Pons (tissue), 1 donor: ENCODE measurements at places on chromosomes 7 and 10.

GRCh38 chr10:131346456-131346855, 34.9 kb upstream of the TCERG1L start:
- DNase-seq = no peak

GRCh38 chr7:25098096-25099046, 26.7 kb downstream of the CYCS start:
- DNase-seq = peak; percentile 58

- DNase-seq = no peak
Measured at GRCh38 chr7:16905300-16906044, 23.7 kb upstream of the AGR3 start.

DNA sequence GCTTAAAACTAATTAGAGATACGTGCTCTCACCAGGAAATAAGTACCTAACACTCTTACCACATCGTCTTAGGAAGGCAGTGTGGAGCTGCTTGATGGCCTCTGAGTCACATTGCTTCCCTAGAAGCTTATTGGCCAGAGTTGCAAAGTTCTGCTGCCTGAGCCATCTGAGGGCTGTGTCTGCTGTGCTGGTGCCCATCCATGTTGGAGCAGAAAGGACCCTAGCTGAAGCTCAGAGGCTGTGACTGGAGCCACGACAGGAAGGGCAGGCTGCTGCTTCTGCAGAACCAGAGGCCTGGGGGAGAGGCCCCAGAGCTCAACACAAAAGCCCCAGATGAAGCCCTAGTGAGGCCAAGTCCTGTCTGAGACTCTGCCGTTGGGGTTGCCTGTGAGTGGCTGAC, 64.8 kb upstream of the IGFBP3 start:
- no peak for DNase-seq

GRCh38 chr10:47137311-47137851, 162.6 kb upstream of the GDF10 start:
- no peak for DNase-seq

GRCh38 chr7:132090444-132090843, 485.8 kb downstream of the PLXNA4 start:
- DNase-seq = no peak

DNA sequence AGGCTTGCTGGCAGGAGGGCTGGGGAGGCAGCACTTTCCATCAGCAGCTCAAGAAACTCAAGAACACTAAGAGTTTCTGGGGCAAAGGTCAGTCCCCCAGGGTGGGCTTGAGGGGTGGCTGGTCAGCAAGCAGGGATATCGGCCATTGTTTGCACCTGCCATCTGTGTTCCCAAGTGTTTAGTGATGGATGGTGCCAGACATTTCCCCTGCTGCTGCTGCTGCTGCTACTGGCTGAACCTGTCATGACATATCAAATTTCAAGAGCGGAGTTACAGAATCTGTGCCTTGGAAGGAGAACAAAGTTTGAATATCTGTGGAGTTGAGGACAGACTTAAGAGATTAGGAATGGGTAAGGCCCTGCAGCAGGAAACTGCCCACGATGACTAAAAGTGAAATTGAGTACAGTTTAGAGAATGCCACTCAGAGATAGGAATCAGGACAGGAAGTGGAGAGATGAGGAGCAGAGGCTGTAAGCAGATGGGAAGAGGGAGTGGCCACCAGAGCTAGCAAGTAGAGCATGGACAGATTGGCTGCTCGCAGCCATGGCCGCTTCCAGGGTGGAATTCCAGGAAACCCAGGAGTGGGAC, 39.2 kb upstream of the PPP1R3C start:
- no peak for DNase-seq

DNA sequence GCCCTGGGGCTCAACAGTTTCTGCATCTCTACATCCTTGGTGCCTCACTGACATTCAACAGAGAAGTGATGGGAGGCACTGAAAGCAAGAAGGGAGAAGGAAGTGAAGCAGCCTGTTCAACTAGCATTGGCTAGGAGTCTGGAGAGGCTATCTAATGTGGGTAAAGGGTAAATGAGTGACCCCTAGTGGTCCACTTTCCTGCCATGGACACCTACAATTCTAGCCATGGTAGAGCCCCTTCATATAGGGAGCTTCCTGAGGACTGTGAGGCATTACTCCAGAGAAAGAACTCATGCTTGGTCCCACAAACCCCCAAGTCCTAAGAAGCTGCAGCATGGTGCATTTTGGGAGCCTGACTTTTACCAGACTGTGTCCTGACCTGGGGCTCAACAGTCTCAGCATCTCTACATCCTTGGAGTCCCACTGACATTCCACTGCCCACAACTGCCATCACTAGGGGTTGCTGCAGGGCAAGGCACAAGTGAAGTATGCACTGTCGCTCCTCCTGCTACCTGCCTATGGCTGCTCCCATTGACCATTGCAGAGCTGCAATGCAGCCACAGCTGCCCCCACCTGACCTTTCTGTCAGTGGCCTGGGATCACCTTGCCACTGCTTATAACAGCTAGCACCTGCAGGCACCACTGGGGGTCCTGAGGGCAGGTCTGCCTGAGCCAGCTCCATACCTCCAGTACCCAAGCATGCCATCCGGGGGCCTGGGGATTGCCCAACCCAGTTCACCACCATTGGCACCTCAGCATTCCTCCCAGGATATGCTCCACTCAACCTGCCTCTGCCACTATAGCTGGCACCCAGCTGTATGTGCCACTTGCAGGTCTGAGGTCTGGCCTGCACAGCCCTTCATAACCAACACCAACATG, 44.1 kb upstream of the CDK6 start:
- peak; percentile 62 for DNase-seq

- no peak for DNase-seq
Measured at GRCh38 chr7:42174391-42174912, 62.6 kb downstream of the GLI3 start.

GRCh38 chr10:93757801-93758507, at the start of gene LGI1:
TSS of gene LGI1 (plus strand) at chr10:93757936. CDS start at chr10:93758145, 209 bp downstream.
- DNase-seq = peak; percentile 45

- DNase-seq = no peak
Measured at GRCh38 chr10:103452506-103453230, 498 bp upstream of the CALHM2 start.

GRCh38 chr10:22714479-22715289, at the start of gene PIP4K2A:
TSS of gene PIP4K2A (minus strand) at chr10:22714578. CDS start at chr10:22714326, 252 bp downstream.
- DNase-seq = peak; percentile 63

DNA sequence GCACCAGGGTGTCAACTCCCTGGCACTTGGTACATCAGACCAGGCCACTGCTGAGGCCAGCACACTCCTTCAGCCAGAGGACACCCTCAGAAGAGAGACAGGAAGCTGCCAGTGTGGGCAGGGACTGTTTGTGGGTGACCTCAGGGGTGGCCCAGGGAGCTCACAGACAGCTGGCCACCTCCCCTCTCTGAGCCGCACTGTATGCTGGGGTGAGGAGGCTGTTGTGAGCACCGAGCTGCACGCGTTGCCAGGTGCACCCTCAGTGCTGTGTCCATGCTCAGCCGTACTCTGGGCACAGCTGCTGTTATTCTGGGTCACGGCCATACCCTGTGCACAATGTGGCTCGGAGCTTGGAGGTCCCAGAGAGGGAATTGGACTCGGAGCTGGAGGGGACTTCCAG, 61.5 kb upstream of the NANOS1 start:
- no peak for DNase-seq

- DNase-seq = no peak
Measured at GRCh38 chr10:99689461-99689860, 30.2 kb downstream of the ENTPD7 start.

DNA sequence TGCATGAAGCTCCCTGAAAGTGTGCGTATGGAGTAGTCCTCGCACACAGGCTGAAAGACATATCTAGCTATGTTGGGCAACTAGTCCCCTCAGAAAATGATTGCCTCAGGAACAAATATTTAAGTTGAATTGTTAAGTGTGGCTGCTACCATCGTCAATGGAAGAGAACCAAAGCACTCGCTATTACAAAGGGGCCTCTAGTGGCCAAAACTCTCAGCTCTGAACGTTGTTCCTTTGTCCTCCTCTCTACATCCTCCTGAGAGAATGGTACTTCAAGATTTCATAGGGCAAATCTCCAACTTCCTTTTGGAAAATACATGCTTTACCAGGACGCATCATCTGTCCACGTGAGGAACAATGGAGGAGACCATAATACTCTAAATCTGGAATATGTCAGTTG, 209.9 kb downstream of the NRG3 start:
- DNase-seq = no peak

GRCh38 chr7:50652400-50653125, 87.4 kb upstream of the DDC start:
- no peak for DNase-seq

DNA sequence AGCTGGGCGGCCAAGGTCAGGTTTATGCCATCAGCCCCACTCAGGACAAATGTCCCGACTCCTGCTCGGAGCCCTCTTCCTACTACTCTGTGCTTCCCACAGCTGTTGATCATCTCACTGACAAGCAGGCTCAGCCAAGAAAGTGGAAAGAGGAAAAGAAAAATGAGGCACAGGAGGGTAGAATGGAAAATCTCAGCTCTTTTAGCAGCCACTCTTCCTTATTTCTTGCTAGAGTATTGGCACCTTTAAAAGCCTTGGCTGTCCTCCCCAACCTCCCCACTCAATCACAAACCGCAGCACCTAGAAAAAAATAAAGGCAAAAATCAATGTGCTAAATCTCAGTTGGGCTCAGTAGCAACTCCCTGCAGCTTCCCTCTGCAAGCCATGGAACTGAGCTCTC, 35.3 kb upstream of the AGK start:
- no peak for DNase-seq

DNA sequence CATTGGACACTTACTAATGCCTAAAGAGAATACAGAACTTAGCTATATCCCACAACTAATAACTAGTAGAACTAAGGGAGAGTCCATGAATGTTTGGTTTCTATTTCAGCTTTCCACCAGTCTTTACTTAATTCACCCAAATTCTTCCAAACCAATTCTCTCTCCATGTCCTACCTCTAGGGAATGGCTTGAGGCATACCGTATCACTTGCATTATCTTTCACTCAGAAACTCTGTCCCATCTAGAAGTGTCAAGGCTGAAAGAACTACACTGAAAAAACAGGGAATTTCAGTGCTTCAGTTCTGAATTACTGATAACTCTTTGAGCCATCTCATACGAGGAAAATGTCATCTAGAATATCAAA, 758 bp downstream of the TMEM168 start:
- peak; percentile 42 for DNase-seq

GRCh38 chr10:27258838-27259812, 18.5 kb upstream of the ACBD5 start:
- DNase-seq = no peak

DNA sequence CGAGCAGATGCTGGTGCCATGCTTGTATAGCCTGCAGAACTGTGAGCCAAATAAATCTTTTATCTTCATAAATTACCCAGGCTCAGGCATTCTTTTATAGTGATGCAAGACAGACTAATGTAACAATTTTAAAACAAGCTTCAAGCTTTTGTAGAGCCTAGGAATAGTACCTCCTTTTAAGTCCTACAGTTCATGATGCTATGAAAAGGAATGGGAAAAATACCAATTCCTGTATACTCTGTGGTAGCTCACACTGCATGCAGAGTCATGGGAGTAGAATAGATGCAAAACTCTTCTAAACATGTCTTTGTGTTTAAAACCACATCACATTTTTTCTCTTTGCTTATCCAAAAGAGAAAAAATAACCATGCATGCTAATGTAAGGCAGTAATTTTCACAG, 66.6 kb upstream of the WNT16 start:
- DNase-seq = no peak

DNA sequence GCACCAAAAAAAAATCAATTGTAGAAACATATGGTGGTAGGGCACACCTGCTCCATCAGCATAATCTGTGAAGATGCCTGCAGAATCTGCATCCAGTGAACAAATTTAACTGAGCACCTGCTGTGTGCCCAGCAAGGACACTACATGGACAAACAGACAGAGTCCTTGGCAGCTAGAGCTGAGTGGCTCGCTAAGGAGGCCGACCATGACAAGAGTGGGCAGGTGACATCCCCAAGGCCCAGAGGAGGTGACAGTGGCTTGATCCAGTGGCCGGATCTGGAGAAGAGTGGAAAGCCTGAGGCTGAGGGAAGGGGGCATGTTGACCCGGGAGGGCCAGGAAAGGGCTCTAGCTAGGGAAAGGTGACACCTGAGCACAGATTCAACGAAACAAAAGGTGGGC, 68.1 kb downstream of the MAD1L1 start:
- no peak for DNase-seq

GRCh38 chr7:47378728-47379395, 203.0 kb downstream of the TNS3 start:
- no peak for DNase-seq

- DNase-seq = no peak
Measured at GRCh38 chr10:89114846-89115625, 92.1 kb downstream of the CH25H start.

- no peak for DNase-seq
Measured at GRCh38 chr7:96303686-96304443, 18.0 kb downstream of the SLC25A13 start.

DNA sequence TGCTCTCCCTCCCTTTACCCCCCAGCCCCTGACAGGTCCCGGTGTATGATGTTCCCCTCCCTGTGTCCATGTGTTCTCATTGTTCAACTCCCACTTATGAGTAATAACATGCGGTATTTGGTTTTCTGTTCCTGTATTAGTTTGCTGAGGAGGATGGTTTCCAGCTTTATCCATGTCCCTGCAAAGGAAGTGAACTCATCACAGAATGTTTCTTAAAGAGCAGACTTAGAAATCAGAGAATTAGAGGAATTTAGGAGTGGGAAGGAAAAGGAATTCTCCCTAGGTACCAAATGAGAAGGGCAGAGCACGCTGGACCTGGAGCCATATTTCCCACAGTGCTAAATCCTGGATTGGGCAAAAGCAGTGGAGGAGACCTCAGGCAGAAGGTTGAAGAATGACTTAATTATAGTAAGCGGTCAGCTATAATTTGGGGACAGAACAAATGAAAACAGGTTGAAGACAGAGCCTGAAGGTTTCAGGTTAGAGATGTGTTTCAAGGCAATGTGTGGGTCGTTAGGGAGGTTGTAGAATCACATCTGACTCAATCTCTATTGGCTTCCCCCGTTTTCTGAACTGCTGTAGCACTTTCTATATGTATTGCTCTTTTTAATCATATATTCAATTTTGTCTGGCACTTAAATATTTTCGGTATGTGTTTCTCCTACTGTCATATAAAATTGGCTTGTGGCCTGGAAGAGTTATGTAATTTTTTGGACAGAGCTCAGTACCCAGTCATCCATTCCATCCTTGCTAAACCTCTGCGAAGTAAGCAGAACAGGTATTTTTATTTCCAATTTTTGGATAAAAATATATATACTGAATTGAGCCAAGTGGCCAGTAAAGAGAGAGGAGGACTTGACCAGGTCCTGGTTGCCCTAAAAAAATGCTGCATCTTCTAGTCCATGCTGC, 210.5 kb upstream of the KLF6 start:
- DNase-seq = no peak

DNA sequence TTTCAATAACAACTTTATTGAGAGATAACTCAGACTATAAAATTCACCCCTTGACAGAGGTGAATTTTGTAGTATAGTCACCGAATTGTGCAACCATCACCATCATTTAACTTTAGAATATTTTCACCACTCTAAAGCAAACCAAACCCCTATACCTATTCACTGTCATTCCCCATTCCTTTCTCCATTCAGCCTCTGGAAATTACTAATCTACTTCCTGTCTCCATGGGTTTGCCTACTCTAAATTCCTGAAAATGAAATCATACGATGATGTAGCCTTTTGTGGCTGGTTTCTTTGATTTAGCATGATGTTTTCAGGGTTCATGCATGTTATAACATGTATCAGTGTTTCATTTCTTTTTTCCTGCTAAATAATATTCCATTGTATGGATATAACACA, 15.6 kb upstream of the LMTK2 start:
- no peak for DNase-seq

- DNase-seq = no peak
Measured at GRCh38 chr10:95341716-95342130, 50.9 kb upstream of the PDLIM1 start.

- DNase-seq = no peak
Measured at GRCh38 chr7:113204415-113204814, 86.1 kb upstream of the SMIM30 start.

- DNase-seq = no peak
Measured at GRCh38 chr7:42235741-42236161, 1.3 kb downstream of the GLI3 start.
